ENCODE measurements at places on chromosomes 3 and 15.

GRCh38 chr3:42123824-42124658 is 32.9 kb downstream of the TRAK1 start:
- no peak for DNase-seq

GRCh38 chr3:126982126-126982470 is 817 bp upstream of the PLXNA1 start:
- peak; percentile 29 for DNase-seq

DNA sequence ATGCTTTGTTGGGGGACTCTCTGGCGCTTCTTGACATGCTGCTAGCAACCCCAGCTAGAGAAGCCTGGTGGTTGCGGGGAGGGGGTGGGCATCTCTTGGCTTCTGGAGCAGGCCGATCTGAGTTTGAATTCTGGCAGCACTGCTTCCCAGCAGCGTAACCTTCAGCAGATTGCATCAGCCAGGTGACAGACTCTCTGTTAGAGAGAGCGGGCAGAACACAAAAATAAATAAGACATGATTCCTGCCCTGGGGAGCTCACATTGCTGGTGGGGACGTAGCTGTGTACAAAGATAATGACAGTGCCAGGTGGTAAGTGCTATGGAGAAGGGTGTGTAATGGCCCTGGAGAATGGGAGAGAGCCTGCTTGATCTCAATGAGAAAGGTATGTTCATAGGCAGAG is 87.4 kb downstream of the THSD4 start:
- DNase-seq: no peak

- DNase-seq: peak; percentile 5
These were observed 116.6 kb upstream of the IQSEC1 start for GRCh38 chr3:13189639-13190377.

GRCh38 chr15:59196416-59196815 is 10.2 kb upstream of the LDHAL6B start:
- DNase-seq: no peak

- DNase-seq: peak; percentile 51
These were observed 30.4 kb downstream of the ACKR2 start for GRCh38 chr3:42839616-42840015.

GRCh38 chr3:145006271-145006670 is 1034.6 kb downstream of the DIPK2A start:
- no peak for DNase-seq

DNA sequence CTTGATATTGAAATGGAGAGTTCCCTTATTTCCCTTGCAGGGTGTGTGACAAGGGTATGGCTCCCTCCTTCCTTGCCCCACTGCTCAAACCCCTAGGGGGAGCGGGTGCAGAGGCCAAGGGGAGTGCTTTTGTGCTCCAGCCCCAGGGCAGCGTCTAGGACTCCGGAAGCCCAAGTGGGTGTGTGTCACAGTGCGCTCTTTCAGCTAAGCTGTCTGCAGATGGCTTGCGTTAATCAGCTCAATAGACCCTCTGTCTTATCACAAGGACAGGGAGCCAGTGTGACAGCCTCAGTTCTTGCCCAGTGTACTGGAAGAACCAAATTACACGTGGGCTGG is 523.6 kb upstream of the LMCD1 start:
- DNase-seq: no peak

- no peak for DNase-seq
These were observed 830 bp downstream of the MAP2K5 start for GRCh38 chr15:67543348-67543718.

DNA sequence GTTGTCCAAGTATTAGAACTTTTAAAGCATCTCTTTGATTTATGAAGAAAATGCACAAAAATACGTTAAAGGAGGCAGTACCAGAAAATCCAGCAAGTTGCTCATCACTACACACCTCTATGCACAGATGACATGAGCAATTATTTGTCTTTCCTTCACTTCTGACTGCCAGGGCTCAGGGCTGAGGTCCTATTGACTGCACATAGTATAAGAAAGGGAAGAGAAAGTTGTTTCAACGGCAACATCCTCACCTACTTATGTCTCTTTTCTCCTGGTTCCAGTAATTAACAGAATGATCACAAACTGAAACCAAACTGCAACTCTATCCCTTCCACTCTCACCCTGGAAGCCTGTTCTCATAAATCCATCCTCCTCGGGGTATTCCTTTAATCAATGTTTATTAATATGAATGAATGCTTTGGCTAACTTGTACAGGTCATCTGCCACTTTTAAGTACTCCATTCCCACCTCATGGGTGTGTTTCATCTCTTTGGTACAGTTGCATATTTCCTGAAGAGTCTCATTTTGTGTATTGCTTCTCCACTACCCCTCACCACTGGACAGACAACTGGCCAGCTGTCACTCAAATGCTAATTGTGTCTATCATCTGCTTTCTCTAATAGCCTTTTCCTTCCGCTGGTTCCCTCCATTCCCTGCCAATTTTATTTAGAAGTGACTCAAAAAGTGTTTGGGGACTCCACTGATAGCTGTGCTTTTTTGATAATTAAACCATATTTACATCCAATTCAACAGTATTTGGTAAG is 34.5 kb downstream of the RAB27A start:
- no peak for DNase-seq

DNA sequence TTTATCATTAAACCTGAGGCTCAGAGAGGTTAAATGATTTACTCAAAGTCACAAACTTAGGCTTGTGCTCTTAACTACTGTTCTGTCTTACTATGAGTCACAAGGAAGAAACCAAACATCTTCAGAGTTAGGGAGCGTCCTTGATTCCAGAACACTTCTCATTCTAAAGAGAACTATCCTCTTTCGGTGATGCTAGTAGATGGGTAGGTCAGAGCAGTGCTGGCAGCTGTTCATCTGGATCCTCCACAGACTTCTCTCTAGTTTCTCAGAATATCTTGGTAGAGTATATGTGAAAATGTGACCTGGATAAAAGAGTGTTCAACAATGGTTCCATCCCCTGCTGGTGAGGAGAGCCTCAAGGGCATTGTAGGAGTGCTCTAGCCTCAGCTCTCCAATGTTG is 3.3 kb downstream of the ARL6IP5 start:
- peak; percentile 32 for DNase-seq

DNA sequence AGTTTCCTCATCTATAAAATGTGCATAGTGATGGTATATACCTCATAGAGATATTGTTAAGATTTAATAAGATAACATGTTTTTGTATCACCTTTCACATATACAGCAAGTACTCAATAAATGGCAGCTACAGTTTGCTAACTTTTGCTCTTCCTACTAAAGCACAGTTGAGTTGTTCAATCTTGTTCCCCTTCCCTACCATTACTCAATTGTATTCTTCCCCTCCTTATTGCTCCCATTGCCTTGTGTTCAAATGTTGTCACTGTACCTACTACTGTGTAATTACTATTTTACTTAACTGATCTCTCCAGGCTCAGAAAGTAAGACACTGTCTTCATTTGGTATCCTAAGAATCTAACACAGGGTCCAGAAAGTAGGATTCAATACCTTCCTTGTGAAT is 5.5 kb downstream of the CD47 start:
- DNase-seq: no peak

GRCh38 chr3:77412584-77412983 is 372.7 kb downstream of the ROBO2 start:
- no peak for DNase-seq

DNA sequence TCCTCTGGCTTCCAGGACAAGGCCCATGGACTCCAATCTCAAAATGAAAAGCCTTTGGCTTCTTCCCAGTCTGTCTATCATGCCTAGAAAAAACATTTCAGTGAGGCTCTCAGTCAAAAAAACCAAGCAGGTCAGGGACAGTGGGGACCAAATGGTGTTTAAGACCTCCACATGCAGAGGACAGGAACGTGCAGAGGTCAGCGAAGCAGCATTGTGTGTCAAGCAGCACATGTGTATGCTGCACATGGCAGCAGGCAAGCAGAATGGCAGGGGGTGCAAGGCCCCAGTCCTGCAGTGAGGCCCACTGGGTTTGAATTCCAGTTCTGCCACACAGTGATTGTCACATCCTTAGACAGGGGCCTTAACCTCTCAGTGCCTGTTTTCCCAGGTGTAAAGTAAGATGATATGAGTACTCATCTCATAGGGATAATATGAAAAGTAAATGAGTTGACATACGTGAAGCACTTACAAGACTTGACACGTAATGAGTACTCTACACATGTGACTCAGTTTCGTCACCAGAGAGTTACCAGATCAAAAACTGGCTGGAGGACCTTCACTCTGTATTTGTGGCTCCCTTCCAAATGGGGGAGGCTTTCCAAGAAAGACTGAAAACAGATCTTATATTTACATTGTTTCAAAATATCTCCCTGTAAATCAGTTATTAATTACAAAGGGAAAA is 11.2 kb downstream of the STIMATE start:
- no peak for DNase-seq

- DNase-seq: no peak
These were observed 80.3 kb downstream of the CERS3 start for GRCh38 chr15:100448481-100448880.

GRCh38 chr3:187318819-187319616 is 27.5 kb upstream of the MASP1 start:
- DNase-seq: peak; percentile 87

GRCh38 chr3:171690281-171690680 is 120.0 kb downstream of the PLD1 start:
- DNase-seq: no peak

DNA sequence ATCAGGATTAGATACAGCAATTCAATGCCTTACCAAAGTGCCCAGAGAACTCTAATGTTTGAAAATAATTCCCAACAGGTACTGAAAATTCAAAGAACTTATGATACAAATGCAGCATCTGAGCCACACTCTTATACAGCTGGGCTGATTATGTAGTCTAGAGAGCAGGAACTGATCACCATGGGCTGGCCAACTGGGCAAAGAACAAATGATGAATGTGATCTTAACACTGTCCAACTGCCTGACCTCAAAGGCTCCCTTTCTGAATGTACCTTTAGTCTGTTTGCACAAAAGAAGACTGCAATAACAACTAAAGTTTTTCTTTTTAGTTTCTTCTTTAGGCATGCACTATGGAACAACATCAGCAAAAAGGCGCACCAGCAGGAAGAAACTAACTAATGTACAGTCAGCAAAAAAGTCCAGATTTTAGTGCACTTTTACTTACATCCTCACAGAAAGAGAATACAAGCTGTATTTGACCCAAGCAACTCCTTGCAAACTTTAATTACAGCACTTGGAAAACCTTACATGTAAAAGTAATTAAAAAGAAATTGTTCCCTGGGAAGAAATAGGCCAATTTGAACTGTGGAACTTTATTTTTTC is 1095.1 kb downstream of the IGSF11 start:
- no peak for DNase-seq

DNA sequence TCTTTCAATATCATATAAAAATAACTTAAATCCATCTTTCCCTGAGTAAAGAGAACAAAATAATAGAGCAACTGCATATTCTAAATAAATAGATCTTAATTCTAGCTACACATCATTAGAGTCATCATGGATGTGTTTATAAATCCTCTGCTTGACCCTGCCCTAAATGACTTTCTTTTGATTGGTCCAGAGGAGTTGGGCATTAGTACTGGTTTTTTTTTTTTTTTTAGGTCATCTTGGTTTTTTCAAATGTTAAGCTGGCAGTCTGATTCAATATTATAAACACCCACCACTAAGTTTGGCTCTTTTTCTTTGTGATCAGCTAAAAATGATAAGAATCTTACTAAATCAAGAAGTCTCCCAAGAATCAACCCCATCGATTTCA is 504.0 kb upstream of the CBLB start:
- DNase-seq: no peak

DNA sequence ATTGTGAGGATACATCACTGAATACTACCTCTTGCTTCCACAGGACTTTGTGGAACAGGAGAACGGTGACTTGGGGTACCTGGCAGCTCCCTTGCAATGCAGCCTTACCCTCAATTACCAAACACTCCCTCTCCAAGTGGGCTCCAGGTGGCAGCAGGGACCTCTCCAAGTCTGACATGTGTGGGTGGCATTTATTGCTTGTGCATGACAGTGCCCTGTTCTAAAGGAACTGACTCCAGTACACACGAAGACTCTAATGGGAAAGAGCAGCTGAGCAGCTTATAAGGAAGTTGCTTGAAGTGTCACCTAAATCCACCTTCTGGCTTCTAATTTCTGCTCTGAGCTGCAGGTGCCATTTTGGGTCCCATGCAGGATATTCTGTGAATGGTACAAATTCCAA is 174.1 kb upstream of the SLCO3A1 start:
- no peak for DNase-seq

DNA sequence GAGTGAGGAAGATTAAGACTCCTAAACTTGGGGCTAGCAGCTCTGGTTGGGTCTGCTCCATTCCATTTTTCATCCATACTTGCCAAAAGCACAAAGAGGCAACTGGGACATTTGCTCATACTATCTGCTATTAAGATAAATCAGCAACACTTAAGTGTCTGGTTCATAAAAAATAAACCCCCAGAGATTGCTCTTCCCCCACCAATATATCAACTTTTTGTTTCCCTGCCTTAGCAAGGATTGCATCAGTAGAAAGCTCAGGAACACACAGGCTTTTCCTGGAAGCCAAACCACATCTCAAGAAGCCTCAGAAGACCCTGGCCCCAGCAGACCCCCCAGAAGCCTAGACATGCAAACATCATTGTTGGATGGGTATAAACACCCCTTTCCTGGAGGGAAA is 232.4 kb upstream of the WNT5A start:
- DNase-seq: peak; percentile 92

DNA sequence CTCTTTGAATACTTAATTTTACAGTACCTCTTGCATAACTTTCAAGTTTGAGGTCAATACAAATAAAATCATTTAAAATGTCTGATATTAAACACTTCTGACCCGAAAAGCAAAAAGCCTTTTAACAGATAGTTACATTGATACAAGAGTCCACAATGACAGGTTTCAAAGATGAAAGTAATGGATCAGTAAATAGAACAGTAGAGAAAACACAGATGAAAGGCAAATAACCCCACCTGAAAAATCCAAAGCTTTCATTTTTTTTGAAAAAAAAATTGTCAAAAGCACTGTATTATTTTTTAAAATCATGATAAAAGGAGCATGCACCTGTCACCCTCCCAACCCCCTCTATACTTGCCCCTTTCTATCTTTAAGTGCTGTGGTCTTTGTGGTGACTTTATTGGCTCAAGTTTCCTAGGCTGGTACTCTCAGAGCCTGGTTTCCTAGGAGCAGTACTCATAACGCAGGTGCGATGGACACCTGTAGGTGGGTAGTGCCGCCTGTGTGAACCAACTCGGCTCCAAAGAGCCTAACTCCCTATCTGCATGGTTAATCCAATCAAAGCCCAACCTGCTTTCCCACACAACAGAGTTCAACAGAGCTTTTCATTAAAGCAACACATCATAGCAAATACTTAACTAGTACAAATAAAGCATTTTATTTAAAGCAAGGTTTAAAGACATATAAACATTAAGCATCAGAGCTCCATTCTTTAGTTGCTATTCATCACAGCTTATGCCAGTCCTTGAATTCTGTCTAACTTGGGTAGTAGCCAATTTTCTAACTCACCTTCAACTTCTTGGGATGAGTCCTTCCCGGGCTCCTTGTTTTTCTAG is 32.2 kb downstream of the LIPC start:
- no peak for DNase-seq

- DNase-seq: no peak
These were observed 471.8 kb upstream of the ARHGEF26 start for GRCh38 chr3:153649286-153649839.

DNA sequence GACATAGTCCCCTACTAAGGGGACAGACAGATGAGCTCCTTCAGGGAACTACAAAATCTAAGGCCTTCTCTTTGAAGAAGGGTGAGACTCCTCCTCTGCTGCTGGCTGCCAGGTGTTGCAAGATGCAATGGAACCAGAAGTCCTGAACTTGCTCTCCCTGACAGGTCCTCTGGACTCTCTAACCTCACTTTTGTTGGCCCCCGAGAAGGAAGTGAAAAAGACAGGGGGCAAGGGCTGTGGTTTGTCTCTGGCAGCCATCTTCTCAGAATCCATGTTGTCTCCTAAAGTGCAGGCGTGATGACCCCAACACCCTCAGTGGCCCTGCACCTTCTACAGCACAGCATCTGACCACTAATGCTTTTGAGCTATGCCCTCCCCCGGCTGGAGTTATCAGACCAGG is 292.5 kb downstream of the CHST2 start:
- no peak for DNase-seq

Data from fibroblast of skin of abdomen (primary cell).